ENCODE measurements at places on chromosomes 11 and 22. TPM values are rescaled to one million over a fixed set of nuclear protein-coding genes. Genes with fewer than 3 reads are reported as not detected.

Gene NAV2
- total RNA-seq, result 0.45 TPM

Gene MRGPRE
- total RNA-seq, result not detected

Gene NRIP3
- 5.3 TPM for total RNA-seq

Gene P2RX6
- total RNA-seq, result 0.57 TPM

Gene ARSA
- total RNA-seq, result 45.8 TPM

All from T-helper 2 cell treated with Interferon-gamma antibody and Interleukin-4, amounts not matched to agents 100 ng/mL and 5 ng/mL, for 36 hours (primary cell).